Right atrium auricular region (tissue), 2 donors: ENCODE measurements at places on chromosomes 13 and 19. TPM values are rescaled to one million over a fixed set of nuclear protein-coding genes. Genes with fewer than 3 reads are reported as not detected.

- peaks cover 18% of the 10 kb centered on the region for H3K4me1 ChIP-seq
- no peak overlapping the region for H3K27ac ChIP-seq
- no peaks in the 10 kb centered on the region for H3K27me3 ChIP-seq
- no peak overlapping the region for H3K4me3 ChIP-seq
- H3K36me3 ChIP-seq = no peaks in the 10 kb centered on the region
Observed at GRCh38 chr13:94327318-94327717, 152.2 kb downstream of the DCT start.

DNA sequence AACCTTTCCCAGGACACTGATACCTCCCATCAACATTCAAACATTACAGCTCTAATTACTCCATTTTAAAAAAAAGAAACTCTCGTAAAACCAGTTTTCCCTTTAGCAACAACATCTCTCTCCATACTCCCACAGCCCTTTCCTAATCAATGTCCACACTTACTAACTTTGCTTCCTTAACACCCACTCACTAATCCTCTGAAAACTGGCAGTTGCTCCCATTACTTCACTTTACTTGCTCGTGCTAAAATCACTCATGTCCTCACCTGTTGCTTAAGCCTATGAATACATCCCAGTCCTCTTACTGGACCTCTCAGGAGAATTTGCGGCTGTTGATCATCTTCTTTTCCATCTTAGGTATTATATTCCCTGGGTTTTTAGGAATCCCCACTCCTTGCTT is 44.8 kb downstream of the RBM26 start:
- H3K4me1 ChIP-seq = no peaks in the 10 kb centered on the region
- no peaks in the 10 kb centered on the region for H3K27me3 ChIP-seq
- no peak for DNase-seq
- H3K36me3 ChIP-seq = peaks cover 36% of the 10 kb centered on the region
- H3K4me3 ChIP-seq = no peak overlapping the region
- no peak overlapping the region for H3K27ac ChIP-seq

DNA sequence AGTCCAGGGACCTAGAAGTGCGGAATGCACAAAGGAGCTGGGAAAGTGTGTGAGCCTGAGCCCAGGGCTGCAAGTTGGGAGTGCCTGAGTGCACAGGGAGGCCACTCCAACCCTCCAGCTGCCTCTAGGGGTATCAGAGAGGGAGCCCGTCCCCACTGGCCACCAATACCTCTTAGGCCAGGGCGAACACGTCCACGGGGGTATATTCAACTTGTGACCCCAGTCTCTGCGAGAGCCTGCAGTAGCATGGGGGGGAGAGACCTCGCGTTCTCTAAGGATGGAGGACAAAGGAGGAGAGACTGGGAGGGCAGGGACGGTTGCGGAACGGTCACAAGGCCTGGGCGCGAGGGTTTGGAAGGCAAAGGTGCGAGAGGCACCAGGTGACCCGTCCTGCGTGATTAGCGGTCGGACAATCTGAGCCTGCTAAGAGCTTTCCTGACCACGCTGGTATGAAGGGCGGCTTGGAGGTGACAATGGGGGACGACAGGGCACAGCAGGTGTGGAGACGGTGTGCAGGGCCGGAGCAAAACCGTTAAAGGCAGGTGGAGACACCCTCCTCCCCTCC is 676 bp downstream of the CD320 start:
- DNase-seq = peak; percentile 58
- no peaks in the 10 kb centered on the region for H3K27me3 ChIP-seq
- H3K4me3 ChIP-seq = peak overlapping the region; percentile 43
- H3K4me1 ChIP-seq = peaks cover 46% of the 10 kb centered on the region
- H3K36me3 ChIP-seq = peaks cover 27% of the 10 kb centered on the region
- H3K27ac ChIP-seq = no peak overlapping the region

GRCh38 chr13:106619688-106620555 is 52.0 kb upstream of the ARGLU1 start:
- H3K27me3 ChIP-seq = no peaks in the 10 kb centered on the region
- H3K4me1 ChIP-seq = no peaks in the 10 kb centered on the region
- H3K4me3 ChIP-seq = peak overlapping the region; percentile 13
- DNase-seq = no peak
- no peaks in the 10 kb centered on the region for H3K36me3 ChIP-seq

- H3K27me3 ChIP-seq = no peaks in the 10 kb centered on the region
- peaks cover 24% of the 10 kb centered on the region for H3K4me1 ChIP-seq
- H3K36me3 ChIP-seq = no peaks in the 10 kb centered on the region
Observed at GRCh38 chr19:2523630-2524311, 47.8 kb downstream of the GADD45B start.

DNA sequence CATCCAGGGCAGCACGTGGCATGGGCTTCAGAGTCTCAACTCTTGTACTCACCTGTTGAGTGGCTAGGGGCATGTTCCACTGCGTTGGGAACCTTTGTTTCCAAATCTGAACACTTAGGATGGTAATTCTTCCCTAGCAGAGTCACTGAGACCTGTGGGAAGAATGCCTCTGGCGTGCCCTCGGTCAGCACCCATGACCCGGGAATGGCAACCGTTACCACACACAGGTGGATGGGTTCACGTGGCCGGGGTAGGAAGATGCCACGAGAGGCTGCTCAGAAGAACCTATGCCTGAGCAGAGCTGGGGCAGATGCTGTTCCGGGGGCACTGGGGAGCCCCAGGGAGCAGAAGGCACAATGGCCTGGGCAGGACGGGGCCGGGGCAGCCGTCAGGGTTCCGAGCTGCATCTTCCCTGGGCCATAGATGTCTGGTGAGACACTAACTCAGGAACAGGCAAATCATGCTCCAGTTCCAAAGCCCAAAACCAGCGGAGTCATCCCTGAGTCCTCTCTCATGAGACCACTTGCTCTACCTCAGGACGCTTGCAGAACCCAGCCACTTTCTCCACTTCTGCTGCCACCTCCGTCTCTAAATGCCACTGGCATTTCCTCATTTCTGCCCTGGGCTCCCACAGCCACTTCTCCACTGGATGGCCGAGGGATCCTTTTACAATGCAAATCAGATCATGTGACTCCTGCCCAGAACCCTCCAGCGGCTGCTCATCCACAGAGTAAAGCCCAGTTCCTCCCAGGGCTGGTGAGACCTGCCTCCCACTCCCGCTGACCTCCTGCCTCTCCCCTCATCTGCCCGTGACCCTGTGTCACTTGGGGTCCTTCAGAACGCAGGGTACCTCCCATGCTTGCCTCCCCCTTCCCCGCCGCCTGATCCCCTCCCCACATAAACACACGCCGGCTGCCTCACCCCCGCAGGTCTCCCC is 36.7 kb downstream of the FAM124A start:
- DNase-seq = no peak
- H3K27me3 ChIP-seq = no peaks in the 10 kb centered on the region
- H3K36me3 ChIP-seq = no peaks in the 10 kb centered on the region
- H3K4me1 ChIP-seq = no peaks in the 10 kb centered on the region
- H3K4me3 ChIP-seq = no peak overlapping the region
- peak overlapping the region; percentile 57 for H3K27ac ChIP-seq

GRCh38 chr19:4232614-4233281 is 3.4 kb downstream of the EBI3 start:
- no peak overlapping the region for H3K4me3 ChIP-seq
- no peak for DNase-seq
- no peaks in the 10 kb centered on the region for H3K36me3 ChIP-seq
- no peak overlapping the region for H3K27ac ChIP-seq
- H3K27me3 ChIP-seq = peaks cover 3% of the 10 kb centered on the region

TMPRSS9 gene
- not detected for total RNA-seq

ACP7 gene
- not detected for total RNA-seq

F10 gene
- 27.5 TPM for total RNA-seq
